NCI-H1417 (cell line): ENCODE measurements at places on chromosomes 6 and 20.

- no peak for DNase-seq
Observed at GRCh38 chr6:17277256-17277655, 3.9 kb upstream of the RBM24 start.

DNA sequence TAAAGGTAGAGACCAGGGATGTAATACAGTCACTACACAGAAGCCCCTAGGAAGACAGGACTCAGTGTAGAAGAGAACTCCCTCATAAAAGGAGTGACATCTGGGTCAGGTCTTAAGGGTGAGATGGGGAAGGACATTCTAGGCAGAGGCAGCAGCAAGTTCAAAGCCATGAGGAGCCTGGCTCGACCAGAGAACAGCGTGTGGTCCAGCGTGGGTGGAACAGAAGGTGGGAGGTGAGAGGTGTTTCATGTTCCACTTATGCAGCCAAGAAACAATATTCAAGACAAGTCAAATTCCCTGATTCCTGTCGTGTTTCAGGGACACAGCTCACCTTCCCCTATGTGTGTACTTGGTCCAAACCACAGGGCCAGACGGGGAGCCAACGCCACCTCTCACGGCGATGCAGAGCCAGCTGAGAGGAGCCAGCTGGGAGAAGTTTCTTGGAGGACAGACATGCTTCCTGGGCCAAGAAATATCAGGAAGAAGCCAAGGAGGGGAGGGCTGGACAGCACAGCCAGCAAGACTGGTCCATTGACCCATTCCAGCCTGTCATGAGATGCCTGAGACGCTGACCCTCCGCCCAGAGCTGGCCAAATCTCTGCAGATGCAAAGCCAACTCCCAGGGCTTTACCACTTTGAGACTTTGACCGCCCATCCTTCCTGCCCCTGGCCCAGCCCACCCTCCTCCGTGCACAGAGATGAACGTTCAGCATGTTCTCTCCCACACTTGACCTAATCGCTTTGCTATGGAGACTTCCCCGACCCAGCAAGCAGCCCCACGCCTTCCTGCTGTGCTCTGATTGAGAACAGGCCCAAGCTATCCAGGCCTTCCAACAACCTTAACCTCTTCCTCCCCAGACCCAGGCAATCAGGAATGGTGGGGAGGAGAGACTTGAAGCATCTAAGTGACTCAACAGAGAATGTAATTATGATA lies 113.8 kb downstream of the PRND start:
- DNase-seq, result no peak

DNA sequence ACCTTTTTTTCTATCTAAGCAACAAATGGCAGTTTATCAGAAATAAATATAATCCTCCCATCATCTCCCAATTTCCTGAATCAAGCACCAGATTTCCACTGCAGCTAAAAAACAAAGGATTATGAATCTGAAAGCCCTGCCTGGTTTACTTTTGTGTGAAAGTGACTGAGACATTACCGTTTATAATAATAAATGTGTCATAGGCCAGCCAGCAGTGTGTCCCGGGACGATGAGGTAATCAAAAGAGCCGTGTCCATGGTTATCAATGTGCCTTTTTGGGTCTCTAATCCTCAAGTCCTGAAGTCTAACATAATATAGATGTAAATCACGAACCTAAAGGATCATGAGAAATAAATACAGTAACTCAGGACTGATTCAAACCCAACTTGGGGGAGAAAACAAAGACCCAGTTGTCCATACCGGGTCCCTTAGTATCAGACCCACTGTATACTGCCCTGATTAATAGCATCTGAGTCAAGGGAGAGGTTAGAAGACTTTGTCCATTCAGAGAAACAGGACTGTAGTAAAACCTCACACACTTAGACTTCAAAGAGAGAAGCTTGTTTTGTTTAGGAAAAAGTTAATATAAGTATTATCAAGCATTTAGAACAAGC lies 149.1 kb downstream of the SASH1 start:
- no peak for DNase-seq

- no peak for DNase-seq
Observed at GRCh38 chr6:39387785-39388184, 65.3 kb upstream of the KCNK16 start.

- DNase-seq, result no peak
Observed at GRCh38 chr6:48671505-48671904, 560.5 kb upstream of the PTCHD4 start.

GRCh38 chr20:36474563-36474962 lies 66.8 kb upstream of the MYL9 start:
- no peak for DNase-seq

DNA sequence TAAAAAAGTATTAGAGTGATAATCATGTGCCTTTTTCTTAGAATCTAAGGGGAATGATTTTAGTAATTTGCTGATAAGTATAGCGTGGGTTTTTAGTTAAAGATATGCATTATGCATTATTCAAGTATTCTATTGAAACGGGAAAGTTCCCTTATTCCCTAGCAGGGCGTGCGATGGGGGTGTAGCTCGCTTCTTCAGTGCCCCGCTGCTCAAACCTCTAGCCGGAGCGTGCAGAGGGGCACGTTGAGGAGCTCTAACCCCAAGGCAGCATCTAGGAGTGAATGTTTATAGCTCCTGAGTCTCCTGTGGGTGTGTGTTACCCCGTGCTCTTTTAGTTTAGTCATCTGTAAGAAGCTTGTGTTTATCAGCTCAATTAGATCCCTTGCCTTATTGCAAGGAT lies 1339.5 kb upstream of the MAP3K7 start:
- DNase-seq, result no peak

- DNase-seq, result no peak
Observed at GRCh38 chr20:53592992-53593465, 610 bp downstream of the ZNF217 start.

GRCh38 chr20:57652606-57653545 lies 32.6 kb upstream of the ZBP1 start:
- DNase-seq, result no peak

DNA sequence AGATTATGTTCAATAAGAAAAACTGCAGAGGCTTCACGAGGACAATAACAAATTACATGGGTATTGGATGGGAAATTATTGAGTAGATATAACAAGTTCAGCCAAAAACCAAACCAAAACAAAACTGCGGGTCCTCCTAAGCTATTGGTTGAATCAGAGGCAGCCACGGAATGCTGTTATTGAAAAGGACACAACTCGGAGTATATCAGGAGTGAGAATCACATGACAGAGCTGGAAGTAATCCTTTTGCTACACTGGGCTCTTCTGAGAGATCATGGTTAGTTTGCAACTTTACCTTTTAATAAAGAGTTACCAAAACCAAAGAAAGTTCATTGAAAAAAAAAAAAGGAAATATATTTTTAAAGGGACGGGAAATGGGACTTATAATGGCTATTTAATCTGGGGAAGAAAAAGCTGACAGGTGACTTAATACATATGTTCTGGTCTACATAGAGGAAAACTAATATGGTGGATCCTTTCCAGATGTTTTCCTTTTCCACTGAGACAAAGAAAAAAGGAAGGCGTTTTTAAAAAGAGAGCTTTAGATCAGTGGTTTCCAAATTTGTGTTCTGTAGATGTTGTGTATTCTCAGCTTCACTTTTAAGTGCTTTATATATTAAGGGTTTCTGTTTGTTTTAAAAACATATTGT lies 6.9 kb upstream of the CITED2 start:
- no peak for DNase-seq

GRCh38 chr20:38973645-38974044 lies 11.5 kb downstream of the DHX35 start:
- no peak for DNase-seq

DNA sequence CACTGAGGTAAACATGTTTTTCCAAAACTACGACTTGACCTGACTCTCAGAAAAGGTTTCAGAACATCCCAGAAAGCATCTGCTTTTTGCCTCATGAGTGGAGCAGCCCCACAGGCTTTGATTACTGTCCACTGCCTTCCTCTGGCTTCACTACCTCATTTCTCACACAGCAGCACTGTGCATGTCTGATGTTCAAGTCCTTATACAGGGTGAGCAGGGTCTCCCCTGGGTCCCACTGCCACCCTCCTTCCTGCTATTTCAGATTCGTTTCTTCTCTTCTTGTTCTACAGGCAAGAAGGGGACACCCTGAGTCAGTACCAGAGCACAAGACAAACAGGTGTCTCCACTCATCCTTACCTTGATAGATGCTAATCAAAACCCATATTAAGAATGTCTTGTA lies 64.7 kb upstream of the NFATC2 start:
- no peak for DNase-seq

DNA sequence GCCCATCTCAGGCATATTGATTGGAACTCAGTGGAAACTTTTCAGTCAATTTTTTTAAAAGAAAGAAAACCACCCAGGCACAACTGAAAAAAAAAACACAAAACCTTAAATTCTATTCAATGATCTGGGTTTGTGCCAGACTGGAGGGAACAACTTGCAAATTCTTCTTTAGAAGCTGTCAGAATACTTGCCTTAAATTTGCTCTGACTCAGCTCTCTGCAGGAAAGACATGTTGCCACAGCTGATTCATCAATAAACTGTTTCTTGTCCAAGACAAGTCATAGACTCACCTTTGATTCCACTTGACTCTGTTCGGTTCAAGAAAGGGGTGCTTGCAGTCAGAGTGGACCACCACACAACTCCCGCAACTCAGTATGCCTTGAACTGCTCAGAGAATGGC lies 117.8 kb upstream of the F13A1 start:
- no peak for DNase-seq

GRCh38 chr6:25889877-25890853 lies 16.1 kb upstream of the SLC17A3 start:
- peak; percentile 54 for DNase-seq

GRCh38 chr6:42368181-42368580 lies 83.5 kb downstream of the TRERF1 start:
- DNase-seq, result no peak

- no peak for DNase-seq
Observed at GRCh38 chr20:63177785-63178445, 38.0 kb downstream of the YTHDF1 start.

DNA sequence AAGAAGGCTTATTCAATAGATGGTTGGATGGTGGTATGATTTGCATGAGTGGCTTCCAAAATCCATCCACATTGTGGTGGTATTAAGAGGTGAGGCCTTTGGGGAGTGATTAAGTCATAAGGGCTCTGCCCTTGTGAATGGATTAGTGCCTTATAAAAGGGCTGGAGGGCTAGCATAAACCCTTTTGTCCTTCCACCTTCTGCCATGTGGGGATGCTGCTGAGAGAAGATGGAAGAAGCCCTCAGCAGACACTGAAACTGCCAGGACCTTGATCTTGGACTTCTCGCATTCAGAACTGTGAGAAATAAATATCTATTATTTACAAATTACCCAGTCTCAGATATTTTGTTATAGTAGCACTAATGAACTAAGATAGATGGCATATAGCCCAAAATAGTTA lies 27.8 kb upstream of the SRPK1 start:
- DNase-seq, result peak; percentile 7

DNA sequence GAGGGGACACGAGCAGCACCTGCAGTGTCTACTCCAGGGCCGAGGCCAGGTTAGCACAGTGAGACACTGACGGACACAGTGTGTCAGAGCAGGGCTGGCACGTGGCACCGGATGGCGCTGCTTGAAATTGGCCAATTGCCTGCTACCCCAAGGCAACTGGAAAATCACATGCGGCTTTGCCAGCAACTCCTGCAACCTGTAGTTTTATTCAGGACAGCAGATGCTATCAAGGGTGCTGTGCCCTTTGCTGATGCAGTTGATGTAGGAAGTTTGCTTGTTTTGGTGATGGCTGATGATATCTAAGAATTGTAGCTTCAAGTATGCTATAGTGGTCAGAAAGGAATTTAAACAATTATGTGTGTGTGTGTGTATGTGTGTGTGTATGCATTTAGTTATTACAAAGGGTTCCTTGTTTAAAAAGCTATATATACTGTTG lies 25.9 kb downstream of the RIN2 start:
- DNase-seq, result peak; percentile 52

DNA sequence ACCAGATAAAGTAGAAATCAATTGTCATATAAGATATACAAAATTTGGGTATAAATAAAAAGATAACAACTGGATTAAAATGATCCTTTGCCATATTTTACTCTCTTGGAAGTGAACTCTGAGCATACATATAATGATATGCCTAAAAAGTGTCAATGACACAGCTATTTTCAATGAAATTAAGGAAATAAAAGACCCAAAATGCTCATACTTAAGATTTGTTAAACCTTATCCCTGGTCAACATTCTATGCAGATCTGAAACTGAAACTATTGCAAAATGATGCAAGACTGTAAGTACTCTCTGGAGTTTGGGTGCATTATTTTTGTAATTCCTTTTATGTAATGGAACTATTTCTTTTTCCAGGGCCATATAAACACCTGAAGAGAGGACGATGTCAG lies 119.0 kb upstream of the SGK1 start:
- no peak for DNase-seq

- DNase-seq, result no peak
Observed at GRCh38 chr6:19664050-19664449, 173.1 kb upstream of the ID4 start.

- DNase-seq, result no peak
Observed at GRCh38 chr20:38673261-38673660, 51.0 kb upstream of the SLC32A1 start.

GRCh38 chr20:55776176-55776575 lies 229.1 kb downstream of the CBLN4 start:
- DNase-seq, result no peak

DNA sequence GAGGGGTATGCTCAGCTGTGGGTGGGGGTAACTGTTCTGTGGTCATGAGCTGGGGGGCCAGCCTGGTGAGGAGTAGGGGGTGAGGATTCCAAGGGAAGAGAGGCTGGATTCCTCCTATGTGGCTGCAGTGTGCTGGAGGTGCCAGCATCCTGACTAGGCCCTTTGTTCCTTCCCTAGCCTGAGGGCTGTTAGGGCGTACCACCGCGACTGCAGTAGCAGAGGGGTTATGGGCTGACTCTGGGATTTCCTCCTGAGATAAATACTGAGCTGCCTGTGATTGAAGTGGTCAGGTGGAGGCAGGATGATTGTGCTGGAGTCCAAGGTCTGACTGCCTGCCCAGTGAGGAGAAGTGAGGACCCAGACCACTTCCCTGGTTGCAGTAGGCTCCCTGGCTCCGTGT lies 205.3 kb downstream of the ADGRG6 start:
- no peak for DNase-seq

DNA sequence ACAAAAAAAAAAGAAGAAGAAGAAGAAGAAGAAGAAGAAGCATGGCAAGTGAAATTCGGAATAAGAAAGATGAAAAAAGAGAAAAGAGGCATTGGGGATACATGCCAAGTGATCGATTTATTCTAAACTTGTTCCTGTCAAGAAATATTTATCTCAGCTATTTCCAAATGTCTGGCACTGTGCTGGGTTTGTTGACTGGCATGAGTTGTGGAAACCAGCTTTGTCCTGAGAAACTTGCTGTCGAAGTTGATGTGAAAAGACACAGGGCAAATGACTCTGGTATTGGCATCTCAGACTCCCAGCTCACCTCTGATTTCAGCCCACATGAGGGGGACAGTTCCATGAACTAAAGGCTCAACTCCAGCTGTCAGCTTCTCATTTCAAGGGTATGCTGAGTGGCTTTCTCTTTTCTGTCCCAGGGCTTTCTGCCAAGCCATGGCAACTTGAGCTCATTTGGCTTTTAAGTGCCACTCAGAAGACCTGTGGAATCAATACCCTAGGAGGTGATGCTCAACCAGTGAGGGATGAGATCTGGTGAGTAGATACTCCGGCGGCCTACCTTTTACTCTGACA lies 253.3 kb upstream of the JAG1 start:
- no peak for DNase-seq
